ENCODE measurements at places on chromosomes 12 and 14.

DNA sequence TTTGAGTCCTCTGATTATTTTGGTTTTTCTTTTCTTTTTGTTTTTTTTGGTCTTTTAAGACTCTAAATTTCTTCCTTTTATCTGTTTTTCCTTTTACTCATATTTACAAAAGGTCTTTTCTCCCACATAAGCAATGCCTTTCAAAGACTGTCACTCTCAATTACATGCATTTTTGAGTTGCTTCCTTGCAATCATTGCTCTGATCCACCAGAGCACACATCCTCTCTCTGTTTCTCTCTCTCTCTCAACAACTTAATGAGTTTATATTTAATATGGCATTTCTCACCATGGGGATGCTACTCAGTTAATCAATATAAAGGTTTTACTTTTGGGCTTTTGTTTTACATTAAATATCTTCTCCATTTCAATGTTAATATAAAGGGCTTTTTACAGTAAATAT is 62.7 kb upstream of the OR10AD1 start:
- DNase-seq: no peak

- DNase-seq: no peak
Observed at GRCh38 chr14:53872681-53873089, 83.9 kb downstream of the BMP4 start.

DNA sequence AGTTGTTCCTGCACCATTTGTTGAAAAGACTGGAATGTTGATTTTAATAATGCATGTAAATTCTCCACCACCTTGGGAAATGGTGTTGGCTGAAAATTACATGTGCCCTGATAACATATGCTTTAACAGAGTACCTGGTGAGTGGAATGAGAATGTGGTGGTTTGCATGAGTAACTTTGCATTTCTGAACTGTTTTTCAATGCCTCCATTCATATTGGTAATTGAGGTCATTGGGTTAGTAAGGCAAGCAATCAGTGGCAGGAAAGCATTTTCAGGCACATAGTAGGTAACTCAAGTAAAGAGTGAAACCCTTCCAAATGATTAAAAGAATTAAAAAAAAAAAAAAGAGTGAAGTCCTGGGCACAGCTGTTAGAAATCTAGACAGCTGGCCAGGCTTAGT is 32.2 kb upstream of the BICD1 start:
- DNase-seq: no peak

- no peak for DNase-seq
Observed at GRCh38 chr12:78343657-78344056, 513.0 kb downstream of the NAV3 start.

DNA sequence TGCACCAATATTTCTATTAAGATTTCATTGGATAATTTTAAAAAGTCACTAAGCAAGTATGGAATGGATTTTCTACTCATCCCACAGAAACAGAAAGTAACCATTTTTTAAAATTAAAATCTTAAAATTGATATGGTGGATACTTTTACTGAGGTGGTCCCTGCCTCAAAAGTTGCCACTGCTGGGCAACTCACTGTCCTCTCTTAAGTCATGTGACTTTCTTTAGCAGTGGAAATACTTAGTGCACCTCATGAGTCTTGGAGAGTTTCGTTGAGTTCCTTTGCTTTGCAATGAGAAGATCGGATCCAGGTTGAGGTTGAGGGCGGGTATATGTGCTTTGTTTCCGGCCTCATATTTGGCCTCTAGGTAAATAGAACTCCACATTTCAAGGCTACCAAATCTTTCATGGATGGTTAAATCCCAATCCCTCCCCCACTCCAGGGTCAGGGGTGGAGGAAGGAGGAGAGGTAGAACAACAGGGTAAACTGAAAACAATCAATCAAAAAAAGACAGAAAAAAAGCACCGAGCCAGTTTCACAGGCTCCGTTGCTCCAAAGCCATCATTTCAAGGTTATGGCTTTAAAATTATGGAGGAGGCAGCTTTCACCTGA is 39.5 kb upstream of the DUSP6 start:
- DNase-seq: no peak

DNA sequence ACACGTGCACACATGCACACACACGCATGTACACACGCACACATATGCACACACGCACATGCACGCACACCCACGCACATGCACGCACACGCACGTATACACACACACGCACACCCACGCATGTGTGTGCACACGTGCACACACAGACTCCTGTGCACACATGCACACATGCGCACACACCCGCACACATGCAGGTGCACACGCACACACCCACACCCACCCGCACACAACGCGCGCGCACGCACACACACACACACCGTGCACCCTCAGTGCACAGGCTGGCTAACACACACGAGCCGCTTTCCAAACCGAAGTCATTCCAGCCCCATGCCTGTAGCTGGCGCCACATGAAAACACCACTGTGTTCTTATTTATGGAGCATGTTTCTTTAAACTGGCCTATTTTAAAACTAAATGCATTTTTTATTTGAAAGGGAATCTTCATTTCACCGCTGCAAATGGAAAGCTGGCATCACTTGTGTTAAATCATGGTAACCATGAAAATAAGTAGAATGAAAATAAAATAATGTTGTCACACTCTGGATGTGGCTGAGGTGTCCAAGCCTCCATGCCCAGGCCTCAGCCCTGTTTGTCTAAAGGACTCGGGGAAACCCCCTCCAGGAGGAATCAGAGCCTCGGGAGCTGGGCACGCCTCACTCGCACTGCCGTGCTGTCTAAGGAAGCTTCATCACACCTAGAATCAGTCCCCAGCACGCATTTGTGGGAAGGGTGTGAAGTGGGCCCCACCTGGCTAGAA is 45.1 kb downstream of the GALNT9 start:
- DNase-seq: peak; percentile 62

- DNase-seq: no peak
Observed at GRCh38 chr12:127594351-127594970, 672.5 kb upstream of the TMEM132C start.

GRCh38 chr12:42589465-42590329 is at the start of gene PRICKLE1:
Gene PRICKLE1, minus strand, starts transcription at chr12:42589746. Its CDS starts 117,230 bp downstream, at chr12:42472516.
- DNase-seq: peak; percentile 75

DNA sequence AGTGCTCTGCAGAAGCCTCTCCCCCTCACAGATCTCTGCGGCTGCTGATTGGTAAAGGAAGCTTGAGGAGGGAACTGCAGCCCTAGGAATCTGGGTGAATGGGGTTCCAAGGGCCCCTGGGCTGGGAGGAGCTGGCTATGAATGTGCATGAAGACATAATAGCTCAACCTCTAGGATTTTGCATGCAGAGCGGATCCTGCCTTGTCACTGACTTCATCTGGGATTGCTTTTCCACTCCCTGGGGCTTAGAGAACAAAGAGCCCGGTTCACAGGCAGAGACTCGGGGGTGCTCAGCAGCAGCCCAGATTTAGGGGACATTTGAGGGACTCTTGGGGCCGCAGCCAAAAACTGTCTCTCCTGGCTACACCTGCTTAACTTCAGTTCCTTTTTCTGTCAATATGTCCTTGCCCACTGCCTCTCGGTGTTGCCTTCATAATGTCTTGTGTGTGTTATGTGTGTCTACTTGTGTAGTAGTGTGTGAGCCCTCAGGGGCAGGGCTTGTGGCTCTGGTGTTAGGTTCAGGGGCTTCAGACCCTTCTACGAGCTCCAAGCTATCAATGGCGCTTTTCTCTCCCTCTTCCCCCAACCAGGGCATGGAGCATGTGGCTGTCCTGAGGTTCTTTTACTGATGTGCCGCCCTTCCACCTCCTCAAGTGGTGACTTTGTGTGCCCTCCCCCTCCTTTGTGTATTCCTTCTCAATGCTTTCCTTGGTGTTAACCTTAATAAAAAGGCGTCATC is 1.9 kb downstream of the CCDC184 start:
- DNase-seq: peak; percentile 69

- peak; percentile 4 for DNase-seq
Observed at GRCh38 chr14:61147831-61148549, 133.1 kb downstream of the TMEM30B start.

GRCh38 chr12:4824380-4824779 is 85.3 kb upstream of the KCNA1 start:
- DNase-seq: no peak

GRCh38 chr12:10289005-10289754 is 18.5 kb upstream of the KLRD1 start:
- DNase-seq: no peak

GRCh38 chr14:30990770-30991169 is 34.7 kb upstream of the AP4S1 start:
- no peak for DNase-seq

DNA sequence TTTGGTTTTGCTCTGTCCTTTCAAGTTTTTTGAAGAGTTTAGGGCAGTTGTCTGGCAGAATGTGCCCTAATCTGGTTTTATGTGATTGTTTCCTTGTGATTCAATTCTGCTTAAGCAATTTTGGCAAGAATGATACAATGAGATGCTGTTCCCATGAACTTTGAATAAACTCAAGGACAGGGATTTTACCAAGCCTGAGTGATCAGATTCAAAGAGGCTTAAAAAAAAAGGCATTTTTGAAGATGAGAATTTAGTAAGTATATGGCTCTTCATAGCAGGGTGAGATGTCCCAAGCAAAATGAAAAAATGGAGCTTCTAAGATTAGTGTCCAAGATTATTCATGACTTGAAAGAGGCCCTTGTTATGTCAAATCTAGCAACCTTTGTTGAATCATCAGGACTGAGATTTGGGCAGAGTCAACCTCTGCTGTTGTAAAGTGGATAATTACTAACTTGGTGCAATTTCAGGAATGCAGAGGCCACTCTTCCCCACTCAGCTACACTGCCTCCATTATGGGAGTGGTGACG is 180.6 kb upstream of the NUDT4 start:
- no peak for DNase-seq

DNA sequence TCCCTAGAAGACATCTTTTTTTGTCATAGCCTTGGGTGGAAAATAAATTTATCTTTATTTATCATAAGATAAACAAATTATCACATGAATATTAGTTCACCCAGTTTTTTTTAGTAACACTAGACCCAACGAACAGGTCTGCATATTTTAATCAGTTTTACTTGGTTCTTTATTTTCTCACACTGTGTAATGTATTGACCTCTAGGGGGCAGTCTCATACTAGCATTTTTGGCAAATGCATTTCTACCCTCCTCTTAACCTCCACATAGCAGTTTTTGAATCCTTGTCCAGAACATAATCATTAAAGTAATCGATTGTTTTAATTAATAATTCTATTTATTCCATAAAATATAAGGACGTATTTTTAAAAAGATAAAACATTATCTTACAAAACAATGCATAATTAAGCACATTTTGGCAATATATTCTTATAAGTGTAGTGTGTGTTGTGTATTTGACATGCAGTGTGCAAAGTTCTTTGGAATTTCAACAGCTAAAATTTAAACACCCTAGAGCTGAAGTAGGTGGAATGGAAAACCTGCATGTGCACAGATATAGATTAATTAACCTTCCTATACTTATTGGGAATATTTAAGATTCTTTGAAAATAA is 31.6 kb upstream of the PTPRQ start:
- peak; percentile 34 for DNase-seq

DNA sequence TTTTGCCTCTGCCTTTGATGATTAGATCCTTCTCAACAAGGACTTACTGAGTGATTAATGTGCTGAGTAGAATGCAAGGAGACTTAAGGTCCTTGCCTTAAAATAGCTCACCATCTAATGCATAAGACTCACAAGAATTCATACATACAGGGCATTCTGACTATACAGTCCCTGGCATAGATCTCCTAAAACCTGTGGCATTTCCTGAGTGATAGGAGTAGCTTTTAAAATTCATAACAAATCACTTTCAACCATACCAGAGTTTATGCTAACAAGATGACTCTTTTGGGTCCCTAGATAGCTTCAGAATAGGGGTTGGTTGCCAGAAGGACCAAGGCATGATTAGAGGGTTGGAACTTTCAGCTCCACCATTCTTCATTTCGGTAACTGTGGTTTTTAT is 48.8 kb downstream of the STXBP6 start:
- no peak for DNase-seq

- no peak for DNase-seq
Observed at GRCh38 chr14:63224196-63224595, 20.0 kb downstream of the RHOJ start.

GRCh38 chr12:94042321-94042720 is 106.1 kb upstream of the PLXNC1 start:
- no peak for DNase-seq

DNA sequence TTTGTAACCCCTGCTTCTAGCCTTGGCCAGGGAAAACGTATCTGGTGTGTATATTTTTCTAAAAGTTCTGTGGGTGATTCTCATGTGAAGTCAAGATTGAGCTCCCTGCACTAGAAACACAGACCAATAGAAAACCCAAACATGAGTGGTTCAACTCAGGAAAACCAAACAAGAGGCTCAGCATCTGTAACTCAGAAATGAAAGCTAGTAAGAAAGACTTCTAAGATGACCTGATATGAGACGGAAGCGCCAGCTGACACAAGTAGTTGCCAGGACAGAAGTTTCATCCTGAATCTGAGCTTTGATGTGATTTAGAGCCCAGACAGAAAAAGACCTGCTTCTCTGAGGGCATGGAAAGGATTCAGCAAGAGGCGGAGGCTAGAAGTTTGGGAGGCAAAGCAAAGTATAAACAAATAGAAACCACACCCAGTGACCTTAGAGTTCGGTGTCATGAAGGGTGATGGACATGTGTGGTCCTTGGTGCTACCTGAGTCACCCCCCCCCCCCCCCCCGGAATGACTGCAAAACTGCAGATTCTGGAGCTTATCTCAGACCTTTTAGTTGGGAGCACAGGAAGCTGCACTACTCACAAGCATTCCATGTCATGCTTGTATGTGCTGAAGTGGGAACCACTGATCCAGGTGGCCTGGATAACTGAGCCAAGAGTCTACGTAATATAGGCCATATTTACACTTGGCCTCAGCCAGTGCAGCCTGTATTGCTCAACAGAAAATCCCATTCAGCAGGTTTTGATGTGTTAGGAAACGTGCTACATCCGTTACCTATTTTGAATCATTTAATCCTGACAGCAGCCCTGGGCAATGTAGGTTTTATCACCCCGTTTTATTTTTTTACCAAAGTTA is 191.3 kb downstream of the ANO6 start:
- DNase-seq: no peak

DNA sequence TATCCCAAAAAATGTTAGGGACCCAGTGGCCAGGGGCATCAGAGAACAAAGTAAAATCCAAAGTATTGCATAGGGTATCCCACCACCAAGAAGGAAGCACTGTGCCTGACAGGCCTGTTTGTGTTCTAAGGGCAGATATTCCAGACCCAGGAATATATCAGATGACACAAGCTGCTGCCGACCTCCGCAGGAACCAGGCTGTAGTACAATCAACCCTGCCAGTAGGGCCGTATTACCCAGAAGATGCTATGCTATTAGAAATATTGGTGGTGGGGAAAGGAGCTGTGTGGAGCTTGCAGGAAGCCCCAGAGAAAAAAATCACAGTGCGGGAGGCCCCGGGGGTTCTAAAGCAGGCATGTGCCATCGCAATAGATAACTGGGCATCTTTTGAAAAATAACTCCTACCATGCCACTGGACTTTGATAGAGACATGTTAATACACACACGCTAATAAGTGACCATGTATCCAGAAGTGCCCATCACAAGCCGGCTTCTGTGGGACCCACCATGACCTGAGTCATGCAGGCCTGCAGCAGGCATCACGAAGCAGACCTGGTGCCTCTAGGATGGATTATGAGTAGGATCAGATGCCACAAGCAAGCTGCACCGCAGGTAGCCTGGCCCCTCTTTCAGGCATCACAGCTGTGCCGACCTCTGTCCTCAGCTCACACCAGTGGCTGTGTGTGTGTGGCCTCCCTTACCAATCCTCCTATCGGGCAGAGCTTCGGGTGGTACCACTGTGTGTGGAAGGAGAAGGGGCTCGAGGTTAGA is 242.7 kb downstream of the BCL11B start:
- DNase-seq: no peak
